ENCODE measurements at places on chromosomes 6 and 20.

DNA sequence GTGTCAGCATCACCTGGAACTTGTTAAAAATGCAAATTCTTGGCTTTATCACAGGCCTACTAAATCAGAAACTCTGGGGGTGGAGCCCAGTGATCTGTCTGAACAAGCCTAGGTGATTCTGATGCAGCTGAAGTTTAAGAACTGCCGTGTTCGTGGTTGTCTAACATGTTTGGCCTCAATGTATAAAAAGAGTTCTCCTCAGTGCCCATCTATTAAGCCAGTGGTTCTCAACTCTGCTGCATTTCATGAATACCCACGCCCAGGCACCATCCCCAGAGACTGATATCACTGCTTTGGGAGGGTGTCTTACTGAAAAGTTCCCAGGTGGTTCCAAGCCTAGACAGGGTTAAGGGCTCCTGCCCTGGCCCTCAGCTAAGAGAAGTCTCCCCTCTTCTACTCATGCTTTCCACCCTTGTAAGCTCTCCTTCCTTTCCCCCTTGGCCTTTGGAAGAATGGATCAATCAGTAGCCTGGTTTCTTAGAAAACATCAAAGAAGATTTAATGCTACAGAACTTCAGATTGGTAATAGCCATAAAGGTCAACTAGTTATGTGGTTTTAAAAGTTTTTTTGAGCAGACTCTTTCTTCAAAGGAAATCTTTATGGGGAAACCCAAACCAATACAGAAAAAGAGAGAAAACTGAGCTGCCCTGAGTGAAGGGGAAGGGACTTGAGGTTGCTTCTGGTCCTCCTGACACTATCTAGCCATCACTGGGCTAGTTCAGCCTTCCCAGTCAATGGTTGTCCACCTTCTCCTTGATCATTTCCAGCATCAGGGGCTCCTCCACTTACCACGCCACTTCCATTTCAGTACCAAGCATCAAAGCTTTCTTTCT lies 38.9 kb upstream of the TNFAIP3 start:
- peak; percentile 69 for DNase-seq

DNA sequence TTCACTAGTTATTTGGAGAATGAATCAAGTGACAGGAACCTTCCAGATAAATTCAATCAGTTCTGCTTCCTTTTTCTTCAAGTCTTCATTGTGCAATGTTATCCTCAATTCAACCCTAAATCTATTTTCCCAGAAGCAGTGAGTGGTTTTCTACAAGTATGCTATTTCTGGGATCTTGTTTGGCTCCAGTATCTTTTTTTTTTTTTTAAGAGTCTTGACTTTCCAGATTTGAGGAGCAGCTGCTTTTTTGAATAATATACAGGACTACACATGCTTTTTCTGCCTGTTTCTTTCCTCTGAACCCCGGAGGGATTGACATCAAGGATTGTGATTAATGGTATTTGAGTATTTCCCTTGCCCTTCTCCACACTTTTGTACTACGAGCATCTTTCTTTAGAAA lies 339.2 kb upstream of the JAG1 start:
- no peak for DNase-seq

GRCh38 chr6:152943260-152943897 lies 39.5 kb downstream of the FBXO5 start:
- DNase-seq: no peak

DNA sequence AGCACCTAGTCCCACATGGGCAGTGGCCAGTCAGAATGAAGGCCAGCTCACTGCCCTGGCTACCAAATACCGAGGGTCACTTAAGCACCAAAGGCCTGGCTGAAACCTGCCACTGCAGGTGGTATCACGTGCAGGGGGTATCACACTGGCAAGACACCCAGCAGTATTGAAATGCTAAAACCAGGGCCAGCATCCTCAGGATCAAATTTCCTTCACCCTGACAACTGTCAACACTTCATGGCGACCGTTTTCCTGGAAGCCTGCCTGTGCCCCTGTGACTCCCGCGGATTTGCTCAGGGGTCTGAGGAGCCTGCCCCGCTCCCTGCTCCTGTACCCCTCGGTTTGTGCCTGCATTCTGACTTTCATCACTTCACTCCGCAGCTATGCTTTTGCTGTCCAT lies 151.1 kb downstream of the TTLL2 start:
- no peak for DNase-seq
